Smooth muscle cell of the umbilical artery (primary cell): ENCODE measurements at places on chromosomes 16 and 17. TPM values are rescaled to one million over a fixed set of nuclear protein-coding genes. Genes with fewer than 3 reads are reported as not detected.

Gene MAF
- total RNA-seq = 0.23 and 3.9 TPM in 2 replicates

Gene ZG16
- total RNA-seq = not detected in 2 replicates

Gene PLD6
- 1.8 and 2.8 TPM in 2 replicates for total RNA-seq

Gene CHST5
- 0.23 TPM in 1 of 2 replicates, not detected in the other for total RNA-seq

Gene PIRT
- total RNA-seq = not detected in 2 replicates

Gene OR2C1
- under 0.01 and 0.14 TPM in 2 replicates for total RNA-seq

Gene TMEM132E
- total RNA-seq = under 0.01 TPM in 1 of 2 replicates, not detected in the other

Gene CCL3
- not detected in 2 replicates for total RNA-seq

Gene DHX58
- 6.8 and 10.3 TPM in 2 replicates for total RNA-seq

Gene C17orf58
- total RNA-seq = 5.9 and 8.1 TPM in 2 replicates

Gene IGF2BP1
- 12.2 and 28.5 TPM in 2 replicates for total RNA-seq

Gene KRTAP2-3
- total RNA-seq = 0.65 TPM in 1 of 2 replicates, not detected in the other
